PC-9 (cell line): ENCODE measurements at places on chromosomes 16 and 17. TPM values are rescaled to one million over a fixed set of nuclear protein-coding genes. Genes with fewer than 3 reads are reported as not detected.

CHST4 gene
- total RNA-seq = 2.4 and 3.1 TPM in 2 replicates

- H3K4me3 ChIP-seq = no peak overlapping the region
- H3K36me3 ChIP-seq = no peaks in the 10 kb centered on the region
- H3K4me1 ChIP-seq = peaks cover 28% of the 10 kb centered on the region
- no peaks in the 10 kb centered on the region for H3K27me3 ChIP-seq
- H3K27ac ChIP-seq = peak overlapping the region; percentile 43; the same call in 1 of the 2 replicates
Observed at GRCh38 chr16:69064124-69064763, 41.2 kb upstream of the HAS3 start.

DNA sequence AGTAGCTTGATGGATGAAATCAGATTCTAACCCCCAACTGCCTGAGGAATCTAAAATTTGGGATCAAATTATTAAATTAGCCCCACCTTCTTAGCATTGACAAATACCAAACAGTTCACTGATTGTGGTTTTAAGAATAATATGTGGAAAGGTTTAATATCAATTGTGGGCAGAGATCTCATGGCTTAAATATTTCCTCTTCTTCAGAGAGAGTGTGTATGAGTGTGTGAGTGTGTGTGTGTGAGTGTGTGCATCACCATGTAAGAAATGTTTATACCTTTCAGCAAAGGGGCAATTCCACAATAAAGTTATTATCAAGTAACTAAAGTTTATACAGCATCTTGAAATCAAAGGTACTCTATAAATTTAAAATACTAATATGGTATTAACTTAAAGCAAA is 3.2 kb downstream of the SMURF2 start:
- 0 out of 2 replicates have a peak, but pooled peaks cover 6% of the 10 kb centered on the region for H3K36me3 ChIP-seq
- no peak for DNase-seq
- peaks cover 46% of the 10 kb centered on the region for H3K4me1 ChIP-seq
- no peaks in the 10 kb centered on the region for H3K27me3 ChIP-seq

DNA sequence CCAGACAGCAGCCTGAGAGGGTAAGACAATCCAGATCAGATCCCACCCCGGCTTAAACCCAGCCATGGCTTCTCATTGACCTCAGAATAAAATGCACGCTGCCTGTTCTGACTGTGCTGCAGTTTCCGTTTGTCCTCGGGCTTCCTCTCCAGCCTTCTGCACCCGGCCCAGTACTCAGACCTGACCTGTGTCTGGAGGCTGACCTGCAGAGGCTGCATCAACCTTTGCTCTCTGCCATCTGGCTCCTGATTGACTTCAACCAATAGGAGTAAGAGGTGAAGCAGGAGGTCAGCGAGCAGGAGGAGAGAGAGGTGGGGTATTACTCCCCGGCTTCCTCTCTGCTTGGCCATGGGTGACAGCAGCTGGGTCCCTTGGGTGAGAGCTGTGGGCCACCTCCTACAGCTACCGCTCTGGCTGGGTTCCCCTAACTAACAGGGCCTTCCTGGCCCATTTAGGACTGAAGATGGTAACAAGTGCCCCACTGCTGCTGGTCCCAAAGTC is 46.7 kb downstream of the C16orf82 start:
- H3K36me3 ChIP-seq = no peaks in the 10 kb centered on the region
- peaks cover 78% of the 10 kb centered on the region for H3K27me3 ChIP-seq

CES1 gene
- total RNA-seq = 107 and 141 TPM in 2 replicates

SLFN12 gene
- total RNA-seq = 9.7 and 14.3 TPM in 2 replicates

CCL1 gene
- total RNA-seq = not detected in 2 replicates

GRCh38 chr17:72603420-72604242 is 482.8 kb downstream of the SOX9 start:
- H3K27me3 ChIP-seq = no peaks in the 10 kb centered on the region
- peaks cover 52% of the 10 kb centered on the region for H3K4me1 ChIP-seq
- peak; percentile 36 for DNase-seq
- no peaks in the 10 kb centered on the region for H3K36me3 ChIP-seq
- H3K4me3 ChIP-seq = peak overlapping the region; percentile 40

DNA sequence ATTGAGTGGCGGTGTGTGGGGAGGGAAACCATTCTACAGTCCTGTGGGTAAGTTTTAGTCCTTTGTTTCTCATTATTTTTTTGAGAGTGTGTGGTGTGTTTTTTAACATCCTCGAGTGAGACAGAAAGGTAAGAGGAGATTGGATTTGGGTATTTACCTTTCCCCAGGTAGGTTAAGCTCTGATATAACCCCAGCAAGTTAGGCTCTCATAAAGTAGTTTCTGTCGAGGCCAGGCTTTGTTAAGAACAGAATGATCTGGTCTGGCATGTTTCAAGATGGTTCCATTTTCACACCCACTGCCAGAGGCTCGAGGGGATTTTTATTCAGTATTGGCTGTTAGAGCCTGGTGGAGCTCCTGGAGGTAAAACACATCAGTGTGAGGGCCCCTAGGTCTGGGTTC is 62.9 kb downstream of the BCAS3 start:
- no peaks in the 10 kb centered on the region for H3K27me3 ChIP-seq
- DNase-seq = no peak
- H3K27ac ChIP-seq = no peak overlapping the region
- H3K36me3 ChIP-seq = no peaks in the 10 kb centered on the region
- no peak overlapping the region for H3K4me3 ChIP-seq
- H3K4me1 ChIP-seq = peaks cover 21% of the 10 kb centered on the region

- H3K4me3 ChIP-seq = no peak overlapping the region
- H3K27me3 ChIP-seq = peaks cover 51% of the 10 kb centered on the region
- H3K4me1 ChIP-seq = no peaks in the 10 kb centered on the region
- H3K36me3 ChIP-seq = no peaks in the 10 kb centered on the region
- H3K27ac ChIP-seq = no peak overlapping the region
- no peak for DNase-seq
Observed at GRCh38 chr17:77862890-77863813, 95.4 kb upstream of the TNRC6C start.

DNA sequence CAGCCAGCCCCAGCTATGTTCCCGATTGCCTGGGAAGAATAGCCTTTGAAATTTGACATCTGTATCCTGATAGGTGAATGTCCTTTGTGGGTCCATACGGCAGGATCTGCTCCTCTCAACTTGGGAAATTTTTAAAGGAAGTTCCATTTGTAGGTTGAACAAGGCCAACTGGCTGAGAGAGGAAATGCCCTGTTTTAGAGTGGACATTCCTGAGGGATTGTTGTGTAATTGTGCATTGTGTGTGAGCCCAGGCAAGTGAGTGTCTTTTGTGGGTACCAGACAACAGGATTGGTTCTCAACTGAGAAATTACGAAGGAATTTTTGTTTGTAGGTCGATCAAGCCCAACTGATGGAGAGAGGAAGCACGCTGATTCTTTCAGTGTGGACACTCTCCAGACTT is 2.6 kb upstream of the CPHXL2 start:
- H3K27ac ChIP-seq = no peak overlapping the region
- no peak for DNase-seq

- peaks cover 69% of the 10 kb centered on the region for H3K4me1 ChIP-seq
- no peaks in the 10 kb centered on the region for H3K27me3 ChIP-seq
- no peaks in the 10 kb centered on the region for H3K36me3 ChIP-seq
- no peak for DNase-seq
Observed at GRCh38 chr17:30375661-30376060, 3.1 kb upstream of the CPD start.

DNA sequence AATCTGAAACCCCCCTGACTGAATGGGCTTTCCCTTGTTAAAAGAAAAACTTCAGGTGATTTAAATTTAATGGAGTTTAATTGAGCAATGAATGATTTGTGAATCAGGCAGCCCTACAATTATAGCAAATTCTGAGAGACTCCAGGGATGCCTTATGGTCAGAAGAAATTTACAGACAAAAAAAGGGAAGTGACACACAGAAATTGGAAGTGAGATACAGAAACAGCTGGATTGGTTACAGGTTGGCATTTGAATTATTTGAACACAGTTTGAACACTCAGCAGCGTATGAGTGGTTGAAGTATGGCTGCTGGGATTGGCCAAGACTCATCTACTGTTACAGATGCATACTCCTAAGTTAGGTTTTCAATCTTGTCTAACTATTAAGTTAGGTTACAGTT is 19.0 kb upstream of the CPHXL start:
- H3K4me1 ChIP-seq = no peaks in the 10 kb centered on the region
- DNase-seq = no peak
- H3K4me3 ChIP-seq = no peak overlapping the region
- H3K27me3 ChIP-seq = 0 out of 2 replicates have a peak, but pooled peaks cover 7% of the 10 kb centered on the region

- no peak overlapping the region for H3K27ac ChIP-seq
- H3K36me3 ChIP-seq = peaks cover 17% of the 10 kb centered on the region
- H3K4me1 ChIP-seq = no peaks in the 10 kb centered on the region
- no peak overlapping the region for H3K4me3 ChIP-seq
Observed at GRCh38 chr16:28981517-28981916, 3.3 kb upstream of the LAT start.

DNA sequence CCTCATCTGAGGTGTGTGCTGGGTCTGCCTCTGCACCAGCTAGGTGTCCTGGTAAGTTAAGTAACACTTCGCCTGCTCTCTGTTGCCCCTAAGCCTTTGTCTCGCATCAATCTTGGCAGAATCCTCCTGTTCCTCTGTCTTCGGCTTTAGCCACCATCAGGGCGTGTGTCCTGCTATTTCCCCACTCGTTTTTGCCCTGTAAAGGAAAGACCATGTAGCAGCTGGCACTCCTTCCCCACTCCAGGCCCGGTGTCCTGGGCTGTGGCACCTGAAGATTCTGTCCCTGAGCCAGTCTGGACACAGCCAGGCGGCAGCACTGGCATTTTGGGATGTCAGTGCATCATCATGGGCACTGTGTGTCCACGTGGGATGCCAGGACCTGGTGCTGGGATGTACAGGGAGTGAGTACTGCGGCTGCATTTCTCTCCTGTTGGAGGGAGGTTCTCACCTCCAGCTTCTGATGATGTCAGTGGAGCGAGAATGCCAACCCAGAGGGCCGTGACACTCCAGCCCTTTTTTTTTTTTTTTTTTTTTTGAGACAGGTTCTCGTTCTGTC is 26.2 kb upstream of the FOXK2 start:
- no peaks in the 10 kb centered on the region for H3K36me3 ChIP-seq
- peaks cover 13% of the 10 kb centered on the region for H3K4me1 ChIP-seq
- no peaks in the 10 kb centered on the region for H3K27me3 ChIP-seq

DNA sequence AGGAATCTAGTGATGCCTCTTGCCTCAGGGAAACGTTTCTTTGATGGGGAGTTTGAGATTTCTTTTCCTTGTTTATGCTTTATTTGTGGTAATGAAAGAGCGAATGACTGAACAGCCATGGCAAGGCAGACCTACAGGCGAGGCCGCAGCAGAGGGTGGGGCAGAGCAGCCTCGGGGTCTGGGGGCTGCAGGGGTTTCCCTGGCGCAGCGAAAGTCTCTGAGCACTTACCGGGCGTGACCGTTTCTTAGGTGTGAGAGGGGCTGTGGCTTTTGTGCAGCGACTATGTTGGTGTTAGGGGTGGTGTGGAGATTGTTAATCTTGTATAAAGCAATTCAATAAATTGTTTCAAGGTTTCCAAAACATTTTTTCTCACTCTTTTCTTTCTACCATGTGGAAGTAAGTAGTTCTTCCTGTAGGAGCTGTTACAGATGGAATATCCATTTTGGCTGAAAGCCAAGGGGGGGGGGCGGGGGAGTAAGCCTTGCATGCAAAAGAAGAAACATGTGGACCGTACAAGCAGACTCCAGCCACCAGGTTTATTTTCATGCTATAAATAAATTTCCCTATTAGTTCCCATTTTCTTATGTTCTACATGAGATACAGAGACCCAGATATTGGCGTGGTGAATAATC is 34.8 kb downstream of the UBN1 start:
- H3K27me3 ChIP-seq = no peaks in the 10 kb centered on the region
- H3K4me1 ChIP-seq = peaks cover 31% of the 10 kb centered on the region
- peak overlapping the region; percentile 53 for H3K27ac ChIP-seq
- DNase-seq = no peak
- peaks cover 54% of the 10 kb centered on the region for H3K36me3 ChIP-seq

- peaks cover 16% of the 10 kb centered on the region for H3K4me1 ChIP-seq
- DNase-seq = peak; percentile 21
- H3K27me3 ChIP-seq = no peaks in the 10 kb centered on the region
Observed at GRCh38 chr17:72575542-72576233, 454.9 kb downstream of the SOX9 start.

GRCh38 chr17:46818929-46819859 is 702 bp upstream of the WNT3 start:
- H3K4me1 ChIP-seq = peaks cover 15% of the 10 kb centered on the region
- H3K4me3 ChIP-seq = peak overlapping the region; percentile 61
- peak; percentile 29 for DNase-seq
- no peaks in the 10 kb centered on the region for H3K36me3 ChIP-seq
- no peak overlapping the region for H3K27ac ChIP-seq

GRCh38 chr16:14957576-14958322 is 17.1 kb upstream of the PDXDC1 start:
- DNase-seq = no peak
- no peaks in the 10 kb centered on the region for H3K36me3 ChIP-seq
- H3K27ac ChIP-seq = no peak overlapping the region

DNA sequence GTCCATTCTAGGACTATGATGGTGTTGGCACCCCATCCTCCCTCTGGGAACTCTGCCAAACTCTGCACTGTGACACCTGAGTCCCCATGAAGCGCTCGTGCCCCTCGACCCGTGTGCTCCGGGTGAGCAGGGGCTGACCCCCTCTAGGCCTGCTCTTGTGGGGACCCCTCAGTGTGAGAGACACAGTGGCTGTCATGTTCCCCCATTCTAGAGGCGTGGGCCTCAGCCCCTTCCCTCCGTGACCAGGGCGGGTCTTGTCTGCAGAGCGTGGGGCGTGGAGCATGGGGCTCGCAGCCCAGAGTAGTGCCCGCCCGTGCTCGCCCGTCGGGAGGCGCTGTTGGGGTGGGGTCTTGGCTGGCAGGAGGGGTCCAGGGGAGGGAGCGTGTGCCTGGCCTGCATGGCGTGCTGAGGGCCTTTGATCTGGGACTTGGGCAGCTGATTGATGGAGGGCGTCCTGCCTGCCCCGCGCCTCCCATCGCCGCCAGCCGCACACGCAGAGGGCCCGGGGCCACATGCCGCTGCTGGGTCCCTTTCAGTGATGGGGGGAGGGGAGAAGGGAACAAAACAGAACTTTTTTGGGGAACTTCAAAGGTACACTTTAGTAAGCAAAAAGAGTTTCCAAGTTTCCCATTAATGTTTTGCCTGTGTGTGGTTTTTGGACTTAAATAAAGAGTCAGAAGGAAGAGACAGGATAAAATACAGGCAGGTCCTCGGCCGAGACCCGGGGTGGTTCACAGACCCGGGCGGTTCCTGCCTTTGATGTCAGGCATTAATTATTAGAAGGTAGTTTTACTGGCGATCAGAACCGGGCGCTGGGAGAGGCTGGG is 22.5 kb downstream of the CENPX start:
- DNase-seq = no peak
- H3K36me3 ChIP-seq = no peaks in the 10 kb centered on the region
- no peak overlapping the region for H3K4me3 ChIP-seq

DNA sequence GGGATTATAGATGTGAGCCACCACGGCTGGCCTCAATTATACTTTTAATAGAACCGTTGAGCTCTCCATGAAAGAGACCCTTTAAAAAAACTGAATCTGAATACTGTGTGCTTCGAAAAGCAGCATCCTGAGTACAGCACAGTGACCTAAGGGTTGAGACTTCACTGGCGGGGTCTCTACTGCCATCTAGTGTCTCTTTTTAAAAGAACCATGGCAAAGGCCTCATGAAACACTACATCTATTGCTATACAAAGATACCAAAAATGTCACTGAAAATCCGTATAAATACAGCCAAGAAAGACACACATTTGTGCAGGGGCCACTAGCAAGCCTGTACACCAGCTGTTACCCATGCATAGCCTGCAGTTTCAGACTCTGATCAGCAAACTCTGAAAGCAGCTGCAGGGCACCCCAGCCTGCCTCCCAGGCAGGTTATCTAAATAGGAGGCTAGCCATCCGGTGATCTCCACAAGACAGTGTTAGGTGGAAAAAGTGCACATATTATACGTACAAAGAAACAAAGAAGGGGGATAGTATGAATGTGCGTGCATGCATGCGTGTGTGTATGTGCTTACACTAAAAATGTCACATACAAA is 35.3 kb downstream of the NPLOC4 start:
- H3K27ac ChIP-seq = no peak overlapping the region
- H3K4me1 ChIP-seq = no peaks in the 10 kb centered on the region
- no peak overlapping the region for H3K4me3 ChIP-seq
- H3K27me3 ChIP-seq = no peaks in the 10 kb centered on the region
